ENCODE measurements at places on chromosomes 7 and 10.

DNA sequence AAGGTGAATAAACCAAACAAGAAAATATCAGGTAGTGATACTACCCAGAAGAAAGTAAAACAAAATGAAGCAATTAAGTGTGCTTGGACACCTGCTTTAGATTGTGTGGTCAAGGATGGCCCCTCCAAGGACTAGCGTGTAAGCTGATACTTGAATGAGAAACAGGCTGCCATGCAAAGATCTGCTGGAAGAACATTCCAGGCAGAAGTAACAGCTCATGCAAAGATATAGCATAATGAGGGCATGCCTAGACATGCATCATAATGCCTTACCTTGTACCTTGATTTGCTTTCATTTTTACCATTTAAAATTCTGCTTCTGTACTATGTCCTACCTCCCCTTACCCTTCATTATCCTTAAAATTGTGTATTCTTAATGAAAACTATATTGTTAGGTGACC lies 74.8 kb upstream of the HDAC9 start:
- DNase-seq = no peak

GRCh38 chr7:1512781-1513656 lies 8.8 kb upstream of the INTS1 start:
- DNase-seq = no peak

- DNase-seq = no peak
Observed at GRCh38 chr10:71348850-71349249, 29.8 kb downstream of the SLC29A3 start.

- no peak for DNase-seq
Observed at GRCh38 chr10:132957981-132958882, 15.9 kb upstream of the CFAP46 start.

DNA sequence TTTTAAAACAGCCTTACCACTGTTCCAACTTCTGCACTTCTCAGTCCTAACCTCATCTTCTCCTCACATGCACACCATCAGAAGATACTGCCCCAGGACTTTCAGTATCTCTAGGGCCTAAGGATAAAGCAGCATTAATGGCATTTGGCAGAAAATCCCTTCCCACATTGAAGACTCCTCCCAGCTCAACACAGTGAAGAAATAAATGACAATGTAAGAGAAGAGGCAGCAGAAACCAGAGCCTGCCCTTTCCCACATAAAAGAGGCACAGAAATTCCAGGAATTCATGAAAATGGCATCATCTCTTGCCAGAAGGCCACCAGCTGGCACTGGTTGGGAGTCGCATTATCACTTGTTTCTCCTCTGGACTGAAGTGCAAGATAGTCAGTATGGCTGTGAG lies 3.7 kb downstream of the GCC1 start:
- DNase-seq = no peak

- DNase-seq = no peak
Observed at GRCh38 chr7:20834656-20835055, 48.0 kb upstream of the SP8 start.

DNA sequence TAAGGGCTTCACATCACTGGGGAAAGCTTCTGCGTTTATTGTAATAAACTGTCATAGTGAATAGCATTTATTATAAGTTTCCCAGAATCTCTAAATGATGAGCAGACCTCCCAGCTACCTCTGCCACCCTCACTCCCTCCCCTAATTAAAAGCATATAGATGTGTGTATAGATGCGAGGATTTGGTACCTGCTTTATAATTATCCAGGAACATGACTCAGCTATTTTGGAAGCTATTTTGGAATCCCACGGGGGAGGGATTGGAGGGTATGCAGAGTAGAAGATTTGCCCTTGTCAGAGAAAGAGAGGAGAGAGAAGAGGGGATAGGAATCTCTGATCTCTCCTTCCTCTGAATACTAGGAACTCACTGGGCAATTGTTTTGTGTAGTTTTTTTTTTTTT lies 455.3 kb downstream of the ADRA2A start:
- no peak for DNase-seq

DNA sequence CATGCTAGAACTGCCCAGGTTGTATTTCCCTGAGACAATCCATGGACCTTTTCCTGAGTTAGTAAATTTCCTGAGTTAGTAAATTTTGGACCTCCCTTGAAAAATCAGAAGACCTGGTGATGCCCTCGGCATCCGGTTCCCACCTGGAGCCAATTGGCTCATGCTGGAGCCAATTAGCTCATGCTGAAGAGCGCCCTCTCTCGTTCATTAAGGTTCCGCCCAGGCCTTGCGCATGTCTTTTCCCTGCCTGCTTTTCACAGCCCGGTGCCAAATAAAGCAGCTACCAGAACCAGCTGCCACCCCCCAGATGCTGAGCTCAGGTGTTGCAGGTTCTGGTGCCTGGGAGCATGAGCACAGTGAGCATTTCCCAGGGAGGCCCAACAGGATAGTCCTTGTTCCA lies 96.2 kb downstream of the APBB1IP start:
- DNase-seq = no peak

DNA sequence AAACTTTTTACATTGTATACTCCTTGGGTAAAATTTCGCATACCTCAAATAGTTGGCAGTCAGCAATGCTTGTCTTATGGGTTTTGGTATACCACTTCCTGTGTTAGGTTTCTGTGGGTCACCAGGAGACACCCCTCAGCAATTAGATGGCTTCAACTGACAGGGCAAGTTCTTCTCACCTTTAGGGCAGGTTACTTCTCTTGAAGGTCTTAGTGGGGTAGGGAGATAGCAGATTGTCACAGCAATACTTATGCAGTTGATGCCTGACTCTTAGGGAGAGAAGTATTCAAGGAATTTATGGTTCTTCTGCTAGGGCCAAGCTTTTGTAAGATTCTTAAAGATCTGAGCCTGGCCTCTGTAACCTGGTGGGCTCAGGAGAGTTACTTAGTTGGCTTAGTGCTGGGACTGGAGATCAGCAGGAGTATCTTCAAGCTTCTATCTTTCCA lies 42.9 kb downstream of the MKLN1 start:
- DNase-seq = no peak

GRCh38 chr7:145265180-145265579 lies 429.3 kb upstream of the TPK1 start:
- no peak for DNase-seq

GRCh38 chr10:127254276-127254675 lies 57.9 kb upstream of the INSYN2A start:
- no peak for DNase-seq

GRCh38 chr10:62511656-62512055 lies 137.5 kb downstream of the ZNF365 start:
- DNase-seq = no peak

DNA sequence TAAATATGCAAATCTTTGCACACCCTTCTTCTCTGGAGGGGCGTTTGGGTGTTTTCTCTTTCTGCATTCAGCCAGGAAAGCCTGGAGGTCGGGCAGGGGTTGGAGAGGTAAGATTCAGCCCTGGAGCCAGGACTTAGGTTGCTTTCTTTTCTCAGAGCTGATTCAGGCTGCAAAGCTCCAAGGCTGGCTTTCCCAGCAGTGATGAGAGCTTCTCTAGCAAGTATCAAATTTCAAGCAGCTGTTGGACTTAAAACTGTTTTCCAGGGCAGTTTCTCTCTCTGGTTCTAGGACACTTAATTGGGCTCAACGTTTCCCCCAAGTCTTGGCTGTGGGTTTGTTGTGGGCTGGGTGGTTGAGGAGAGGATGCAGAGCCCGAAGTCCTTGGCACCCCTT lies 608 bp downstream of the AKR1B10 start:
- no peak for DNase-seq

DNA sequence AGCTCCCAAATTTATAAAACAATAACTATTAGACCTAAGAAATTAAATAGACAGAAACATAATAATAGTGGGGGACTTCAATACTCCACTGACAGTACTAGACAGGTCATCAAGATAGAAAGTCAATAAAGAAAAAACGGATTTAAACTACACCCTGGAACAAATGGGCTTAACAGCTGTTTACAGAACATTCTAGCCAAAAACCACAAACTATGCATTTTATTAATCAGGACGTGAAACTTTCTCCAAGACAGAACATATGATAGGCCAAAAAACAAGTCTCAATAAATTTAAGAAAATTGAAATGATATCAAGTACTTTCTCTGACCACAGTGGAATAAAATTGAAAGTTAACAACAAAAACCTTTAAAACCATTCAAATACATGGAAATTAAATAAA lies 46.4 kb downstream of the ZNF680 start:
- no peak for DNase-seq

- DNase-seq = no peak
Observed at GRCh38 chr10:3625959-3626751, 158.9 kb downstream of the KLF6 start.

- no peak for DNase-seq
Observed at GRCh38 chr7:129702761-129703338, 91.3 kb downstream of the NRF1 start.

- peak; percentile 5 for DNase-seq
Observed at GRCh38 chr7:37510043-37510634, 61.5 kb upstream of the ELMO1 start.

GRCh38 chr7:70014472-70015177 lies 416.4 kb downstream of the AUTS2 start:
- no peak for DNase-seq

- no peak for DNase-seq
Observed at GRCh38 chr10:132363921-132364593, 32.1 kb downstream of the LRRC27 start.

DNA sequence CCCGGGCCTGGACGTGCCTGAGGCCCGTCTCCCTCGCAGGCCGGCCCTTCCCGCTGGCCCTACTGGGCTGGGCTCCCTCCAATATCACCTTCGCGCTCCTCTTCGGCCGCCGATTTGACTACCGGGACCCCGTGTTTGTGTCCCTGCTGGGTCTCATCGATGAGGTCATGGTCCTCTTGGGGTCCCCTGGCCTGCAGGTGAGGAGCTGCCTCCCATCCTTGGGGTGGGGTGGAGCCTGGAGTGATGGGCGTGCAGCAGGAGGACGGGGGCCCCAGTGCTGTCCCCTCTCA lies 2.1 kb downstream of the CYP2W1 start:
- DNase-seq = no peak

- DNase-seq = no peak
Observed at GRCh38 chr7:25663877-25664276, 435.6 kb upstream of the NPVF start.

DNA sequence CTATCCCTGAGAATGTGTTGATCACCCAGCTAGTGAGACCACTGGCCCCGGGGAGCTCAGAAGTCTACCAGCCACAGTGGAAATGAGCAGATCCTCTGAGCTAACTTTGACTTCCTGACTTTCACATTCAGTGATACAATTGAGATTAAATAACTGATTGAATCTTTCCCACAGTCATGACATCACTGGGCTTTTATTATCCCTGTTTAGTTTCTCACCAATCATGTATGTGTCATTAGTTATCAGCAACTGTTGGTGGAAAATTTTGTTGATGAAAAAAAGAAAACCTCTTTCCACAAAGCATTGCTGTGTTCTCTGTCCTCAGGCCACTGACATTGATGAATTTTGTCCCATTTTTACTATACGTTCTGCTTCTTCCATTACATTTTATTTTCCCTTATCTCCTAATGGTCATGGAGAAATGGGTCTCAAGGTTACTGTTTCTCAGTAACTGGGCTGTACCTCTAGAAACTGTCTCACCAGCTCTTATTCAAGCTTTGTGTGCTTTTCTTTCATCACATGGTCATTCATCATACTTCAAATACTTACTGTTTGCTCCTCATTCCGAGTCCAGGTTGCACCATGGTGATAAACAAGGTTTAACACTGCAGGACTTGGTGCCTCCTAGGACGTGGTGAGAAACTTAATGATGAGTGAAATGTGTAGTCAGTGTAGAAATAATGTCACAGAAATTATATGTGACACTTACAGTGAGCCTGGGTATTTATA lies 304.7 kb downstream of the CDK14 start:
- no peak for DNase-seq

DNA sequence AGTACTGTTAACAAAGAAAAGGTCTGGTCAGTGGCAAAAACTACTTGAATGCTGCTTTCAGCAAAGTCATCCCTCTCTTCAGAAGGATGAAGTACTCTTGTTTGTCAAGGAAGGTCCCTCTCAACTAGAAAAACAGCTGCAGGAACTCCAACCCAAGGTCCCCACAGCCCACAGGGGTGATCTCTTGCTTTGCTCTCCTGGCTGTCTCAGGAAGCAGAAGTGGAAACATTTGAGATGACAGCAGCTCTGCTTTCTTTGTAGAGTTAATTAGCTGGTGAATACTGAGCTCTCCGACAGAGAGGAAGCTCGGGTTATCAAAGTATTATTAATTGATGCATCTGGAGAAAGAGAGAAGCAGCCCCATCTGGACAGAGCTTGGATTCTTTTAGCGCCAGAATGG lies 25.4 kb upstream of the LRGUK start:
- no peak for DNase-seq

DNA sequence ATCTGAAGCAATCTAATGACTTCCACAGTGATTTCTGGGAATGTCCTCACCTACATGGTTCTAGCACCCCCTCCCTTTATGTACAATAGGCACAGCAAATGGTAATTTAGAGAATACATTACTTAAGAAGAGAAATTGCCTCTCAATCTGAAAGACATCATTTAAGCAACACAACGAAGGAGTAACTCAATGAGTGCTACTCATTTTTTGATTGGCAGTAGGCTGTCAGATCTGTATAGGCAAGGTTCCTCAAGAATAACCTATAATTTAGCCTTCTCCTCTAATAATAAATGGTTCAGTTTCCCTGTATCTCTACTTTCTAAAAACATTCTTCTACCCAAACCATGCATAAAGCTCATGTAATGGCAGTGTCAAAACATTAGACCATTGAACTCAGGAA lies 30.6 kb upstream of the SEMA3C start:
- no peak for DNase-seq

DNA sequence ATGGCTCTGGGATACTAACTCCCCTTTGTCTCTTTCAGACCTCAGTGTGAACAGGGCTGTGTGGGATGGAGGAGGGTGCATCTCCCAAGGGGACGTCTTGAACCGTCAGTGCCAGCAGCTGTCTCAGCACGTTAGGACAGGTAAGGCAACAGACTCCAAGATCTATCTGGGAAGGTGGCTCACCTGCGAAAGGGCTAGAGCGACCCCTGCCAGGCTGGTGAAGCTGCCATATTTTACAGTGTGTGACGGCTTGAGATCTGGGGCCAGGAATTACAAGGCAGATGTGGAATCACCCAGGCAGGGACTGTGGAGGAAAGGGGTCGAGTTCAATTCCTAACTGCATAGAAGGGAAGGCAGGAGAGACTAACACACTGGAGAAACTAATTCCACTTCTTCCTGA lies 11.2 kb downstream of the MUC17 start:
- no peak for DNase-seq

- no peak for DNase-seq
Observed at GRCh38 chr10:86446440-86446839, 75.2 kb downstream of the WAPL start.

GRCh38 chr10:124918191-124918830 lies 23.6 kb upstream of the ZRANB1 start:
- no peak for DNase-seq

DNA sequence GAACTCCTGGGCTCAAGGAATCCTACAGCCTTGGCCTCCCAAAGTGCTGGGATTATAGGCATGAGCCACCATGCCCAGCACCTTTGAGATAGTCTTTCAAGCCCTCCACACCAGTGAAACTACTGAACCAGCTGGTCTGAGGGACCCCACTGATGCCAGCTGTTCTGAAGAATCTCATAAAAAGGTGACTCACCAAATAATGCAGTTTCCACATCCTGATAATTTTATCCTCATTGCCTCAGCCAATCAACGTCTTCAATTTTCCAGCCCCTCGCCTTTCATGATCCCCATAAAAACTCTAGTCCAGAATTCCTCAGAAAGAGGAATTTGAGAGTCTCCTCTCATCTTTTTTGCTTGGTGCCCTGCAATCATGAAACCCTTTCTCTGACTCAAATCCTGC lies 1691.6 kb upstream of the LRRTM3 start:
- no peak for DNase-seq
